IPS DF 19.7 (cell line): ENCODE measurements at places on chromosomes 3 and 15.

GRCh38 chr3:147385059-147386012 lies 21.0 kb downstream of the ZIC4 start:
- DNase-seq = no peak

DNA sequence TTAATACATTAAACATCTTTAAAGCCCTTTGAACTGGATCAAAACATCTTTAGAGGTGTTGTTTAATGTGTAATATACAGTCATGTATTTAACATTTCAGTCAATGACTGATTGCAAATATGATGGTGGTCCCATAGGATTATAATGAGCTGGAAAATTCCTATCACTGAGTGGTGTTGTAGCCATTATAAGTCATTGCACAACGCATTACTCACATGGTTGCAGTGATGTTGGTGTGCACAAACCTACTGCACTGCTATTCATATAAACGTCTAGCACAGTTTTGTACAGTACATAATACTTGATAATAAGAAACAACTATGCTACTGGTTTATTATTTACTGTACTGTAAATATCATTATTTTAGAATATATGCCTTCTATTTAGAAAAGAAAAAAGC lies 75.6 kb downstream of the DTWD1 start:
- DNase-seq = no peak

DNA sequence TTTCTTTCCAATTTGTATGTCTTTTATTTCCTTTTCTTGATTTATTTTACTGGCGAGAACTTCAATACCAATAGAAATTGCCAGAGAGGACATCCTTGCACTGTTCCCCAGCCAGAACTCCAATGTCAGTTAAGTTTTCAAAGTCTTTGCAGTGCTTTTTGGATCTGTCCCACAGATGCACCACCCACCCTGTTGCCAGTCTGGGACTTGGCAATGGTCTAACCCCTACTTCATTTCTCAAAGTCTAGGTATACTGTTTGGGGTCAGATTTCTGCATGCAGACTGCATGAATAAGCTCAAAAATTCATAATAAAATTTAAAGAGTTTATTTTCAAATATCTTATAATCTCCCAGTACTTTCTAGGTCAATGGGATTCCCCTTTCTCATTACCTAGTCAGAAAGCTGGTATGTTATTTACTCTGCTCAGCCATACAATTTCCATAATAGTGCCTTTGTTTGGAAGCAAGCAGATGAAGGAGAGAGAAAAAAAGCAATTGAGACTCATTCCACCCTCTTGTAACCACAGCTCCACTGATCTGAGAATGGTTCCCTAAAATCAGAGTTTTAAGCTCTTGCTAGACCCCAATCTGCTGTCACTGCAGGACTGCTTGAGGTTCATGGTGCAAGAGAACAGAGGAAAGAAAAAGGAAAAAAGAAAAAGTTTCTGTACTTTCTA lies 125.9 kb upstream of the PLXND1 start:
- no peak for DNase-seq

GRCh38 chr3:161049683-161050248 lies 55.4 kb downstream of the B3GALNT1 start:
- DNase-seq = no peak

DNA sequence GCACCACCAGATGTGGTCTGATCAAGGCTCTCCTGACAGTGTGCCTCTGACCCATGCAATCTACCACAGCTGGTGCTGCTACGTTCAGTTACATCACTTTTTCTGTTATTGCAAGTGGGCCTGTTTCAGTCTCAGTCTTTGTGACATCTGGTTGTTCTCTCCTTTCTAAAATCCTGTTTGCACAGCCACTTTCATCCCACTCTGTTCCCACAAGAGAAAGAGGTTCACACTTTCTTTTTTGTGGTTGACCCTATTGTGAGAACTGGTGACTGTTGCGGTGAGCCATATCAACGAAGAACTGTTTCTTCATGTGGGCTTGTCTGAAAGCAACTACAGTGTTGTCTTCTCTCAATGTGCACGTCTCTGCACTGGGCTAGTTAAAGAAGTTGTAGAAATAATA lies 342.8 kb upstream of the ARPP21 start:
- DNase-seq = no peak

GRCh38 chr3:73624821-73625665 lies at the start of gene PDZRN3:
PDZRN3 (minus strand) TSS chr3:73624941.
- DNase-seq = no peak

GRCh38 chr3:136787349-136787748 lies 31.6 kb upstream of the SLC35G2 start:
- no peak for DNase-seq

- DNase-seq = no peak
Observed at GRCh38 chr3:187130346-187131066, 8.8 kb downstream of the RPL39L start.

- DNase-seq = no peak
Observed at GRCh38 chr3:37730383-37730782, 131.3 kb upstream of the CTDSPL start.

GRCh38 chr3:72549761-72550581 lies 298.3 kb downstream of the SHQ1 start:
- DNase-seq = no peak

- DNase-seq = no peak
Observed at GRCh38 chr15:25742041-25742730, 120.9 kb downstream of the ATP10A start.

- no peak for DNase-seq
Observed at GRCh38 chr15:67144609-67145311, 79.4 kb downstream of the SMAD3 start.

DNA sequence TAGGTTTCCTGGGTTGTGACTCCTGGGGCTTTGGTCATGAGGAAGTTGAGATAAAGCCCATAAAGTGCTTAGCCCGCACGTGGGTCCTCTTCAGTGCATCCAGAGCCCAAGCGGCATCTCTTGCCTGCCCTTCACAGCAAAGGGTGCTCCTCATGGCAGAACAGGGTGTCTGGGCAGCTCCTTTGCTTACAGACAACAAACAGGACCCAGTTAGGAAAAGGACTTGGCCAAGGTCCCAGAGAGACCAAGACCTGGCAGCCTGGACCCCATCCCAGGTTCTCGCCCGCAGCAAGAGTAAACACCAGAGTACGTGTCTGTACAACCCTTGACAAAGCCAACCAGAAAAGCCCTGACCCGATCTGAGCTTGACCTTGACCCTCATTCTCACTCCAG lies 27.0 kb downstream of the ALS2CL start:
- DNase-seq = no peak

DNA sequence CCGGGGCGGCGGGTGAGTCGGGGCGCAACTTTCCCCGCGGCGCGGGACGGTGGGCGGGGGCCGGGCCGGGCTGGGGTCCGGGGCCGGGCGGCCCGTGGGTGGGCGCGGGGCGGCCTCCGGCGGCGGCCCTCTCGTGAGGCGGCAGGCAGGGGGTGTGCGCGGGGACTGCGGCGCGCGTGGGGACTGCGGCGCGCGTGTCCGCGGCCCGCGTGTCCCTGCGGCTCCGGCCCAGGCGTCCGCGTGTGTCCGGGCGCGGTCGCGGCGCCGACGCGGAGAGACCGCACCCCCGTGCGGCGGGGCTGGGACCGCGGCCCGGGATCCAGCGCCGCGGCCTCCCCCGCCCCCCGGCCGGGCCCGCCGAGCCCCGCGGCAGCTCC lies 349 bp downstream of the PLXNA1 start:
- no peak for DNase-seq

GRCh38 chr15:74548241-74548640 lies 7.2 kb downstream of the ARID3B start:
- DNase-seq = no peak

- DNase-seq = no peak
Observed at GRCh38 chr3:40511031-40511718, 5.3 kb downstream of the ZNF620 start.

- no peak for DNase-seq
Observed at GRCh38 chr3:48966367-48966766, 23.7 kb upstream of the P4HTM start.

DNA sequence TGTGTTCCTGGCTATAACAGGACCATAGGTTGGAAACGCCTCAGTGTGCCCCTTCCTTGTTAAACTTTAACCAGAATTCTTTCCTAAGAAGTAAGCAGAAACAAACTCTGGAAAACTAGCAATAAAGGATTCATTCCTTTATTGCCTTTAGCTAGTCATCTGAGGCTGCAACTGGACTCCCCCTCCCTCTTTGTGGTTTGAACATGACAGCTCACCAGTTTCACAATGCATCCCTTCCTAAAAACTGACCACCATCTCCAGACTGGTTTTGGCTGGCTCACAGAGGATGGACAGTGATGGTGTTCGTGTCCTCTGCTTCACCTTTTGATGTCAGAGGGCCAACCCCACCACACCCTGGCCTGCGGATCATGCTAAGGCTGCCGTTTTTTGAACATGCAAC lies 27.9 kb upstream of the TGFBR2 start:
- DNase-seq = no peak

DNA sequence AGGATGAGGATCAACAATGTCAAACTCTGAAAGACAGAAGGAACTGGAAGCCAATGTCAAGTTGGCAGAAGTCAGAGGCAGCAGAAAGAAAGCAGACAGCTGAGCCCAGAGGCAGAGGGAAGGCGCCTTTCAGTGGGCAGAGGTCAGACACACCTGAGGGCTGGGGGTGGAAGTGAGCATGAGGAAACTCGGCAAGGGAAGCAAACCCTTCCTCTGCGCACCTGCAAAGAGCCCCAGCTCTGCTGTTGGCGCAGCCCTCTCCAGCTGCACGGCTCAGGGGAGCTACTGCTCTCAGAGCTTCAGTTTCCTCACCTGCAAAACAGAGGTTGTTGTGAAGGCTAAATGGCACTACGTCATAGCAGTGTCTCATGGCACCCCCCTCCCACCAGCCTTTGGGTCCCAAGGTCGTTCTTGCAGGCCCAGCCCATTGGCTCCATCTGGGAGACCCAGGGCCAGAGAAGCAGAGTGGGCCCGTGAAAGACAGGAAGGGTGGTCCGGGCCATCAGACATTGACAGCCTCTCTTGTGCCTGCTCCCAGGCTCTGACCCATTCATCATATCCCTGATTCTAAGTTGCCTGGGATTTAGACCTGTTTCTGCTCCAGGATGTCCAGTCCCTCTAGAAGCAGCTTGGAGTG lies 53.3 kb upstream of the SLC6A11 start:
- no peak for DNase-seq

DNA sequence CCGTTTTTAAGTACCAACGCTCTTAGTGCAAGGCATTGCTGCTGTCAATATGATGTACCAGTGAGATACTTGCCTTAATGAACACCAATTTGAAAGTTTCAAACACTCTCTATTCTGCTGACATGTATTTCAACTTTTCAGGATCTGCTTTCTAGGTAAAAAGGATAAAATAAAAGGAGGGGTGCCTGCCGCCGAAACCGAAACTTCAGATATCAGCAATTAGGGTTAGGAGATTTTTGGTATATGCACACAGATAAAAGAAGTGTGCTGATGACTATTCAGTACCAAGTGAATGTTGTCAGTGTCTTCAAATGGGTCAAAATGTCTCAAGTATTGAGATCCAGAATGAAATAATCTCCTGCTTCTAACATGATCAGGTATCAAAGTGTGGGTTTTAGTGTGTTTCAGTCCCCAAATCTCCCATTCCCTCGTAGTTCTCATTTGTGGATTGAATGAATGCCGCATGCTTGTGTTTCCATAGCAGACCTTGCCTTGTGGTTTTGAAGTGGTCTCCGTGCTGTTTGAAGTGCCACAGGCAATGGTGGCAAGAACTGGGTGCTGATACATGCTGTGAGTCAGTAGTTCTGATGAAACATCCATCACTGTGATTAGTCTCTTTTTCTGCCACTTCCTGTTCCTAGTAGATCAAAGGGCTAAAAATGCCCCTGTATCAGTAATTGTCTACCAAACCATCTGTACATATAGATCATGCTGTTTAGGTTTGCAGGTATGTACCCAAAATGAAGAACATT lies 22.5 kb downstream of the CHST14 start:
- DNase-seq = no peak

DNA sequence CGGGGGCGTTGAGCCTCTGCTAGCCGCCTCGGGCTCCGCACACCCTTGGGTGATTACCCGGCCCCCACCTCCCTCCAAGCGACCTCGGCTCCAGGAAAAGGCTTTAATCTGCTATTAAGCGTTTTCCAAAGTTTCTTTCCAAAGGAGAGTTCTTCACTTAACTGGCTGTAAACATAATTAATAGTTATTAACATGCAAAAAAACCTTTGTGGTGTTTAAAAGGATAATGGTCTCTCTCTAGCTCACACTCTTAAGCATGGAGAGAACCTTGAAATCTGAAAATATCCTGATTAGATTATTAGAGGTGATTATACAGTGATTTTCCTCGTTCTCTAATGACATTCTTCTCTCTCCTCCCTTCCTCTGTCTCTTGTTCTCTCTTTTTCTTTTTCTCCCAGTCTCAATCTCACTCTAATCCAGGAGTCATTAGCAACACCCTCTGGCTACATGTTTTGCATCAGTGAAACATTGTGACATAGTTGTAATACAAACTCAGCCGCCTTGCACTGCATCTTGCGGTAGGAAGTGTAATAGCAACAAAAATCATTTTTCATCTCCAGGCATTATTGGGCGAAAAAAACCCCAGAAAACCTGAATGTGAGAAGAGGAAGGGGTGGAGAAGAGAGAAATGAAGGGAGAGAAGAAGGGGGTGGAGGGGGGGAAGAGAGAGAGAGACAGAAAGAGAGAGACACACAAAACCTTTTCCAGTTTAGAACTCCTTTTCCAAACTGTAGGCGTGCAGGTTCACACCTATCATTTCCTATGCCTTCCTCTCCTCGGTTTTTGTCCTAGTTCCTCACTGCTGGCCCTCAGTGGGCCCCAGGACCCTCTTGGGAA lies 24.4 kb downstream of the NR2F2 start:
- DNase-seq = no peak

- DNase-seq = no peak
Observed at GRCh38 chr3:81472600-81473362, 288.7 kb downstream of the GBE1 start.

DNA sequence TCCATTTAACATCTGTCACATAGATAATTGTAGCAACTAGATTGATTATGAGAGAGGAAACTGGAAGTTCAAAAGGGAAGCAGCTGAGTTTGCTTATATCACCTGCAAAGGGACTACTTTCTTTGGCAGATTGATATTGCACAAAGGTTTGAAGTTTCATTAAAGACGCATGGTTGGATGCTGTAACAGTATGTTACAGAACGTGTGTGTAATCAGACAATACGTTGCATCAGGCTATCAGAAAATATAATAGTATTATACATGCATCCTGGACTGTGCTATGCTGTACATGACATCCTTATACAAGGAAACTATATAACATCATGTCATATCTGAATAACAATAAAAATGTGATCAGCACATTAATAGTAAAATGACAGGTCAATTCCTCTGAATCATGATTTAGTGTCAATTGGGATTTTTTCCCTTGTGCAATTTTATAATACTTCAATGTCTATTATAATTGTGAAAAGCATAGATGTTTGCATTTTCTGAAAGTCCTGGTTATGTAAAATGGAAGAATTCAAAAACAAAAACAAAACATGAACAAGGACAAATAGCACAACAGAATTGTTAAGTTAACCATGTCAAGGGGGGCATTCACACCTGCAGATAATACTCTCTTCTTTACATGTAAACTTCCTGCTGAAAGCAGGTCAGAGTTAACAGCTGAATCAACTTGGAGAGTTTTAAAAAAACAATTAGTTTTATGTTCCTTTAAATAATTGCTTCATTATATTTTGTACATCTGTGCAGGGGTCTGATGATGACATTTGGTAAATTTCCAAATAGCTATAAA lies 283.2 kb upstream of the KCNH8 start:
- no peak for DNase-seq

GRCh38 chr3:8237893-8238292 lies 263.7 kb upstream of the LMCD1 start:
- no peak for DNase-seq
